ENCODE measurements at places on chromosomes 11 and 22.

DNA sequence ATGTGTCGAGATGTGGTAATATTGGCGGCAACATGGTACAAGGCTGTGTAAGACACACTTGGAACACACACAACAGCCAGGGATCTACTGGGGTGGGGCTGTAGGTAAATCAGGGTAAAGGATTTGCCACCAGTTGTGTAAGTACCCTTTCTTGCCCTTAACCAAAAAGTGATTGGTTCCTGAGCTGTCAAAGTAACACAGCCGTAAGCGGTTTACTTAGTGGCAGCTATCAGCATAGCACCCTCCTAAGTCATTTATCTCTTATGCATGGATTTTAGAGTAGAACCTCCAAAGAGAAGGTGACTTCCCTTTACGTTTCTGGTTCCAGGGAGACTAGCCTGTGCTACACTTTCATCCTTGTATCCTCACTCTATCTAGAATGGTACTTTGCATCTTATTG lies 57.2 kb downstream of the SPECC1L start:
- DNase-seq, result no peak

GRCh38 chr11:44130751-44131150 lies 35.3 kb downstream of the EXT2 start:
- no peak for DNase-seq

DNA sequence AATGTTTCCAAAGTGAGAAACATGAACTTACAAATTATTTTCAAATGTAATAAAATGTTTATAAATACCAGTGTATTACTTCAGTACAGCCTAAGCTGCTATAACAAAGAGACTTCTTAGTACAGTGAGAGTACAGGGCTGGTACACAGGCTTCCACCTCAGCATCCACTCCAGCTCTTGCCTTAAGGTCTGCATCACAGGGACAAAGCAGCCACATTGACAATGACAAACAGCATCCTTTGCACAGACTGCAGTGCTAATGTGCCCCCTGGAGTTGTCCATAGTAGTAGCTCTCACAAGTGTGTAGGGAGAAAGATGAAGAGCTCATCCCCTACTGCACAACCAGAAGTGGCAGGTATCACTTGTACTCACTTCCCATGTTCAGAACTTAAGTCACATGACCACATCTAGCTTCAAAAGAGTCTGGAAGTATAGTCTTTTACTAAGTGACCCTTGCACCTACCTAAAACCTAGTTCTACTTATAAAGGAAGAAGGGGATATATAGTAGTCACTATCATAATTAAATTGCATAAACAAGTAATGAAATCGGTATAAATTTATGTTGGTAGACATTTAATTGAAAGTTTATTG lies 10.7 kb upstream of the LIPT2 start:
- no peak for DNase-seq

GRCh38 chr11:83827520-83827919 lies 541.4 kb upstream of the CCDC90B start:
- no peak for DNase-seq

- no peak for DNase-seq
Observed at GRCh38 chr22:45284705-45285262, at the start of gene UPK3A. Gene UPK3A (plus strand): TSS chr22:45284949. CDS start chr22:45285014, 65 bp downstream.

GRCh38 chr22:42064629-42065028 lies 6.0 kb downstream of the NAGA start:
- no peak for DNase-seq

DNA sequence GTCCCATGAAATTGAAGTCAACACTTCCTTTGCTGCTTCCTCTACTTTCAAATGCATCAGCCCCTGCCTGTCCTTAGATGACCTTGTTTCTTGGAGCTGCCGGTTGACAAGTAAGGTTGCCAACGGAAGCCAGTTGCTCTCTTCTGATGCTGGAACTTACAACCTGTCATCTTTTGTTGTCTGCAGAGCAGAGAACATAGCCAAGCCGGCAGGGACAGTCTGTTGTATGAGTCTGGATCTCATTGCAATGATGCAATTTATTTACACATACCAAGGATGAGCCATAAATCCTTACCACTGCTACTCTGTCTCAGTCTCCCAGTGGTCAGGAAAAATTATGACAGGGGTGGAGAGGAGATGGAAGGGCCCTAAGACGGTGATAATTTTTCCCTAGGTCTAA lies 151.4 kb downstream of the BLID start:
- DNase-seq, result no peak

DNA sequence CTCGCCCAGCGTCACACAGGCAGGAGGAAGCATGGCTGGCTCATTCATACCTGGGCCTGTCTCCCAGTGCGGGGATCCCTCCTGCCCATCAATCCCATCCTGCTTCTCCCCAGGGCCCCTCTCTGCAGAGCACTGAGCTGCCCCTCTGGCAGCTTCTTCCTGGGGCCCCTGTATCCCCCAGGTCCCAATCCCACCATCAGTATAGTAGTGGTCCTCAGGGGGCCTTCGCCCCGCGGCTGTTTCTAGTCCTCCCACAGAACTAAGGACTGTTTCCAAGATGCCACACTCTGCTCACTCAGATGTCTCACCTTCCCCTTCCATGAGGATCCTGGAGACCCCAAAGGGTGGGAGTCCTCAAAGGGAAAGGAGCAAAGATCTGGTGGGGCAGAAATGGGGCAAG lies 97.6 kb downstream of the PDE2A start:
- DNase-seq, result no peak

GRCh38 chr11:117509543-117509942 lies 181.9 kb downstream of the CEP164 start:
- DNase-seq, result no peak

All from HEK293T (cell line).